Islet precursor cell (in vitro differentiated cells): ENCODE measurements at places on chromosomes 6 and 20.

DNA sequence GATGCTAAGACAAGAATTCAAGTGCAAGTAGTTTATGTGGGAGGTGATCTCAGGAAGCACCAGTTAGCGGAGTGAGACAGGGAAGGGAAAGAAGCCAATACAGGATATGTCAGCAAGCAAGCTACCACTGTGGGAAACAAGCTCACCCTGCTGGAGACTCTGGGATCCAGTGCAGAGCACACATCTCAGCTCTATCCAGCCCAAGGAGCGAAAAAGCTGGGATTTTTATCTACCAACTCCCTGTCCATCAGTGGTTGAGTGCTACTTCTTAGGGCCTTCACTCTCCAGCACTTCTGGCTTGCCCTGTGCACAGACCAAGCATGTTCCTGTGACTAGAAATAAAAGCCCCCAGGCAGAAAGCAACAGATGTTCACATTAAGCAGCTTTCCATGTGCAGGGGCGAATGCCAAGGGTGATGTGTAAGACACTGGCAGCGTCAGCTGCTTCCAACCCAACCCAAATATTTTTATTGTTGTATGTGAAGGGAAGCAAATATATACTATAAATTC lies 10.8 kb upstream of the RNF24 start:
- peak; percentile 67 for DNase-seq

DNA sequence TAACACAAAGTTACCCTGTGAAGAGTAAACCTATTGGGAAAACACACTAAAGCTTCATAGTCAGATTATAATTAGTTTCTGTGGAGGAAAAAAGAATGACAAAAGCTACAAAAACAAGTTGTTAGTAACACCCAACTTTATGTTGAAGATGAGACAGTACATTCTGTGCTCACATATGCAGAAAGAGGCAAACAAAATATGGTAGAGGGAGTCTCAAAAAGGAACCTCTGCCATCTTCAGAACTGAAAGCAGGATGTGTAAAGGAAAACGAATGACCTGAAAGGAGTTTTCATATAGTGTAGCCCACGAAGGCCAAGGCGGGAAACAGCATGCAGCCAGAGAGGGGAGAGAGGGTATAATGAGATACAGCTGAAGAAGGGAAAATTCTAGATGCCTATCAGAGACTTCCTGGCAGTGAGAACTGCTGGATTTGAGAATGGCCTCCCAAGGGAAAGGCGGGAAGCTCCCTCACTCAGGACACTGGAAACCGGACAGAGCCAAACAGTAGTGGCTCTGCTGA lies 84.1 kb upstream of the HEY2 start:
- DNase-seq, result no peak

DNA sequence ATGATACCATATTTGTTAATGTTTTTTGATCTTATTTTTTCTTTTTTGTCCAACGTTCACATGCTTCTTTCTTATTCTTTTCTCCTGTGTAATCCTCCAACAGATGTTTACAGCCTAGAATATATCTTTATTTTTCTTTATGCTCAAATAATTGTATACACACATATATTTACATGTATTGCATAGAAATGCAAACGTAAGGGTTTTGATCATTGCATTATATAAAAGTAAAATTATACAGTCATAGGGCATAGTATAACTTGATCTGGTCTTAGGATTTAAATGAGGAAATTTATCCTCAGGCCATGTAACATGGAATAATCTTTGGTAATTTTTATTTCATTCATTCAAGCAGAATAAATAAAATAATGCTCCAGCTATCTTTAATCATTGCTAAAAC lies 84.9 kb upstream of the EEF1E1 start:
- DNase-seq, result no peak

DNA sequence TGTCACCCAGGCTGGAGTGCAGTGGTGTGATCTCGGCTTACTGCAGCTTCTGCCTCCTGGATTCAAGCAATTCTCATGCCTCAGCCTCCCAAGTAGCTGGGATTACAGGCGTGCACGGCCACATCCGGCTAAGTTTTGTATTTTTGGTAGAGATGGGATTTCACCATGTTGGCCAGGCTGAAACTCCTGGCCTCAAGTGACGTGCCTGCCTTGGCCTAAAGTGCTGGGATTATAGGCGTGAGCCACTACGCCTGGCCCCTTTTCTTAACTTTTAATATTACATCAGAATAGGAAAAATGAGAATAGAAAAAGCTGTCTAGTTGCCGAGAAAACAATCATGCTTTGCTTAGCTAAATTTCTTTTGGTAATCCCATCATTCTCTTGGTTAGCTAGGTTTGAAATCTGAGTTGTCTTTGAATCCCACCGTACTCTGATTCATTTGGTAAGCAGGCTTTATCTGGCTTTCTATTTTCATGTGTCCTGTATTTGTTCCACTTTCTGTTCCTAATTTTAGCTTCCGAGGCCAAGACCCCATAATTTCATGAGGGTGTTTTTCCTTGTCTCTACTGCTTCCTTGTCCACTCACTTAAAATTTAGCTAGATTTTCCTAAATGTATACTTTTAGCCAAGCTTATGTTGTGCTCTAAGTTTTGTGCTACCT lies 83.5 kb downstream of the NCOA3 start:
- no peak for DNase-seq

GRCh38 chr6:21885532-21886114 lies 292.1 kb downstream of the SOX4 start:
- DNase-seq, result peak; percentile 97

GRCh38 chr6:158756977-158757752 lies 62.0 kb downstream of the EZR start:
- DNase-seq, result peak; percentile 55

DNA sequence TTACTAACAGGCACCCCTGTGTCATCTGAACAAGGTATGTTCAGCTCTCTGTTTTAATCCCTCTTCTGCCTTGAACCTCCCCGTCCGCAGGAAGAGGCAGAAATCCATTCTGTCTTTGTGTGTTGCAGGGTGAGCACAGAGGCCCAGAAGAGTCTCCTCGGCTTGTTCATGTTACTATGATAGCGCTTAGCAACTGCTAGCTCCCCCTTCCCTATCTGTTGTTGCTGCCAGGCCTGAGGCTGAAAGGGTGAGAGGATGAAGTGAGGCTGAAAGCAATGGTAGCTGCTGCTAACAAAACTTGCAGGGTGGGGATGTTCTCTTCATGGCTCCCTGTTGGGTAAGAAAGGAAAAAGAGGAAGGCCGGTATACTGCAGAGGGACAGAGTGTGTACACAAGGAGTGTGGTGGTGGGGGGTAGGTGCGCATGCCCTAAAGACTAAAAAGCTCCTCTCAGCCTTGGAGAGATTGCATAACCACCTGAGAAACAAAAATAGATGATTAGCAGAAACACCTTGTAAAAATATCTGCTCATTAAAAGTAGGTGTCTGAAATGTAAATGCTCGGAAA lies 55.2 kb upstream of the CITED2 start:
- DNase-seq, result no peak

- DNase-seq, result no peak
Measured at GRCh38 chr6:81561071-81561564, 191.4 kb downstream of the TENT5A start.
